D721Med (cell line): ENCODE measurements at places on chromosomes 1 and 21.

- no peak for DNase-seq
These were observed 85.5 kb downstream of the ADAMTS1 start for GRCh38 chr21:26759731-26760130.

- DNase-seq, result no peak
These were observed 5.2 kb downstream of the RCSD1 start for GRCh38 chr1:167635156-167635648.

GRCh38 chr21:43762303-43763128 is 13.6 kb downstream of the CSTB start:
- no peak for DNase-seq

GRCh38 chr1:151964510-151964909 is 29.1 kb downstream of the S100A10 start:
- no peak for DNase-seq

DNA sequence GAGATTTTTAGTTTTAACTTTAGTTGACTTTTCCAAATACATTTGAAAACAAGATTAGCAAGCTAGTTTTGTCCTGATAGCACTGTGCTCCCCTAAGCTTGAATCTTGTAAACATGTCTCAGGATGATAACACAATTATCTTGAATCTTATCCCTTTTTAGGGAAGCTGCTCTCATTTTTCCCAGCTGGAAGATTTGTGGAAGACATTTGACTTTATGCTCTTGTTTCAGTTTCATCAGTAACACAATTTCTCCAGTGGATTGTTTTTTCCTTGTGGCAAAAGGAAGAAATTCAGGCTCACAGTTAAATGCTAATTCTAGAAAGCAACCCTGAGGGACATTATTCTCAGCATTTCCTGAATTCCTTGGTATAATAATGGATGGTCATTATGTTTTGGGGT is 88.8 kb downstream of the CDC7 start:
- no peak for DNase-seq

GRCh38 chr1:85195703-85196102 is 5.1 kb downstream of the SYDE2 start:
- DNase-seq, result no peak

DNA sequence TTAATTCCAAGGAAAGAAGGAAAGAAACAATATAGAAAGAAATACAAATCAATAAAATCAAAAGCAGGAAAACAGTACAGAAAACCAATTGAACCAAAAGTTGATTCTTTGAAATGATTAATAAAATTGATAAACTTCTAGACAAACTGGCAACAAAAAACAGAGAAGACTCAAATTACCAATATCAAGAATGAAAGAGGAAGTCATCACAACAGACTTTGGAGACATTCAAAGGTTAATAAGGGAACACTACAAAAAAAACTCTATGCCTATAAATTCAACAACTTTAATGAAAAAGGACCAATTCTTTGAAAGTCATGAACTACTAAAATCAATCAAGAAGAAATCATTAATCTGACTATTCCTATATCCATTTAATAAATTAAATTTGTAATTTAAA is 329.3 kb upstream of the NR5A2 start:
- no peak for DNase-seq

DNA sequence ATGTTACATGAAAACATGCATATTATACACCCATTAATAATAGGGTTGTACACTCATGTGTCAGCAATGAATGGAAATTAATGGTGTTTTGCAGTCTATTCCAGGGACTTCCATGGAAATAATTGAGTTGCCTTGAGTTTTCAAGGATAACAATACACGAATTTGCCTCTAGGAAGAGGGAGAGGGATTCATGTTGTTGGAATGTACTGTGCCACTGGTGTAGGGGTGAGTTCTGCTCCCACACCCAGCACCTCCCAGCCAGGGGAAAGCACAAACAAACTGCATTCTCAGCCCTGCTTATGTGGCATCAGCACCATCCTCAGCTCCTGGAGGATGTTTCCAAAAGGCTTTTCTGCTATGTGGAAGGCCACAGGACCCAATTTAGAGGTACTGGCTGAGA is 57.8 kb downstream of the BCAR3 start:
- DNase-seq, result no peak

GRCh38 chr1:78360584-78360983 is 130.2 kb upstream of the PTGFR start:
- no peak for DNase-seq

DNA sequence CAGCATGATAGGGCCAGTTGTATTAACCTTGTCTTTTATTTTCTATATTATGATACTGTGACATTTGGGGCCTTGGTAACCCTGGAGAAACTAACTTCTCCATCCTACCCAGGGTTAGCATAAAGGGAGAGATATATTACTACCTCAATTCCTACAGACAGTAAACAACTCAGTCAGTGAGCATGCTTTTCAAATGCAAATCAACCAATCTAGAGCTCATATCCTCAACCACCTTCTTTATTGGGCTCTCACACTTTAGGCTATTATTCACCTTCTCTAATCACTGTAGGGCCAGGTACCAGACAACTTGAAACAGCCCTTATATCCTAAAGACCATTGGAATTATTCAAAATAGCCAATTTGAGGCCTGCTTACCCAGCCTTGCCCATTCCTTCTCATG is 477.6 kb downstream of the PTPRC start:
- no peak for DNase-seq

DNA sequence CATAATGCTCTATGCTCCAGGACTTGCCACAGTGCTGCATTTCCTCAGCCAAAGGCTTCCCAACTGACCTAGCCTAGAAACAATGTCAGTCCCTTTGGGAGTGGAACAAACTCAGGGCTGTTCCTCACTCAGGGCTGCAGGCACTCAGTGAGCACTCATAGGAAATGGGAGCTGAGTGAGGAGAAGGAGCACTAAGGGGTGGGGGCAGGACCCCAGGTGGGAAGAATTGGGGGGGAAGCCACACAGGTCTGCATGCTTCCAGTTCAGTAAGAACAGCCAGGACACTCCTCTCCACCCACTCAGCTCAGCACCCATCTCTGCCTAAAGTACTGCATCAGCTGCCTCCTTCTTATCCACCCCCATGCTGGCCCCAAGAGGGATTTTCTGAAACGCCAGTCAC is 7.3 kb upstream of the SLC5A9 start:
- DNase-seq, result no peak

- no peak for DNase-seq
These were observed 92.5 kb upstream of the IRF2BP2 start for GRCh38 chr1:234702342-234703000.

GRCh38 chr1:218754477-218754876 is 409.3 kb downstream of the TGFB2 start:
- DNase-seq, result no peak

DNA sequence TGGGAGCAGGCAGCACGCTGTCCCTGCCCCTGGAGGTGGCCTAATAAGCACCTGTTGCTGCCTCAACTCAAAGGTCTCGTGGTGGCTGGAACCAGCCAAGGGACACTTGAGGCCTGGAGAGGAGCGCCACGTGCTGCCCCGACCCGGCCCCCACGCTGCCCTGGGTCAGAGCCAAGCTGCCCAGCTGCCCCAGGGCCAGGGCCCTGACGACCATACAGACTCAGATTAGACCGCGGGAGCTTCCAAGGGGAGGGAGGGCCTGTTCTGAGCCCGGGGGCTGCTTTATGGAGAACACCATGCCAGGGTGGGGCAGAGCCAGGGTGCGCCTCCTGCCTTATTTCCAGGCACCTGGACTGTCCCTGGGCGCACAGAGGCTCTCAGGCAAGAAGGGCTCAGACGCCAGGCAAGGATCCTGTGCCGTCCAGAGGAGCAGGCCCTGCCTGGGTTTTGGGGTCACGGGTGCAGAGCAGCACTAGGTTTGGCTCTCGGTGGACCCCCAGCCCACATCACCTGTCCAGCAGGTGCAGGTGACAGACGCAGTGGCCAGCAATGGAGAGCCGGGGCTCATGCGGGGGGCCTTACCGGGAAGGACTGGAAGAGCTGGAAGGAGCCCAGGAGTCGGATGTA is 18.6 kb downstream of the KRTAP10-1 start:
- DNase-seq, result no peak

DNA sequence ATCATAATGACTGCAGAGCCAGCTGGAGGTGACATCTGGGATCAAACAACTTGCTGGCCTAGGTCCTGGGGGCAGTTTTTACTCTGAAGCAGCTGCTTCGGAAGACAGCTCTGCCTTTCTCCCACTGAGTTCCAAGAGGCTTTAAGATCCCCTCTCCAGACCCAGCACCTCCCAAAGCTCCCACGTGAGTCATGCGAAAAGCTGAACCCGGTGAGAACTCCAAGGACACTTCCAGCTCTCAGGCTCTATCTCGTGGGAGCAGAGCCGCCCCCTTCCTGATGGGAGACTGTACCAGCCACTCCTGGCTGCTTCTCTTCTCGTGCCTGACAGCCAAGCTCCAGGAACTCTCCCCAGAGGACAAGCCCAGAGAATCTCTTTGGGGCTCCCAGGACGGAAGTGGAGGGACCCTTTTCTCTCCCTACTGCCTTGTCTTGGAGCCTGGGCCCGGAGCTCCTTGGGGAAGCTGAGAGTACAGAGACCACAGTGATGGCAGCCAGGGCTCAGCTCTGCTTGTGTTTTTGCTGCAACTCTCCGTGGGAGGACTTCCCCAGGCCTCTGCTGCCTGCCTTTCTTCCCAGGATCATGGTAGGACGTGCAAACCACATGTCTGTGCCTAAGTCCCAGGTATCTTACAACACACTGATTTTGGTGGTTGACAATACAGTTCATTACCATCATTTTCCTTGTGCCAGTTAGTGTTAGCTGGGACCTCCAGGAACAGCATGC is 40.6 kb downstream of the STUM start:
- DNase-seq, result no peak

GRCh38 chr1:157278383-157279137 is 140.4 kb upstream of the ETV3 start:
- DNase-seq, result no peak

DNA sequence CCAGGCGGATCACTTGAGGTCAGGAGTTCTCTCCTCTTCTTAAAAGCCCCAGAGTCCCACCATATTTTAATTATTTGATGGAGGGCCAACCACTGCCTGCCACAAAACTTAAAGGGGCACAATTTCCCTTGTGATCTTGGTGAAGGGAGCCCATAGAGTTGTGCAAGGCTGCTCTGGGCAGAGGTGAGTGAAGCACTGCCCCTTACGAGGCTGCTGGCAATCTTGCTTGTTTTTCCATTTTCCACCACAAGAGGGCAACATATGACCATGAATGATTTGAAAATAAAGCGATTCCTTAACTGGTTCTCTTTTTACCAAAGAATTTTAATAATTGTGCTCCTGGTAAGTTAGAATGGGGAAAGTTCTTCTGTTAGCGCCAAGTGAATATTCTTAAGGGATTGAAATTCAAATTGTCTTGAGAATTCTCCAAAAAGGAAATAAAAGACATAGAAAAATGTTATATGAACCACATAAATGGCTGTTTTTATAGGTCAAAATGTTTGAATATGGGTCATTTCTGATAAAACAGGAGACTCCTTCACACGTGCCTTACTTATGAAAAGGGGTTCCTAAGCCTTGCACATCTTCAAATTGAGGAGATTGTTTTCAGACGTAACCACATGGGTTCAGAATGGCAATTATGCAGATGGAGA is 22.7 kb downstream of the PGM1 start:
- no peak for DNase-seq

GRCh38 chr21:25582888-25583287 is 24.4 kb downstream of the MRPL39 start:
- no peak for DNase-seq

- DNase-seq, result no peak
These were observed 9.0 kb upstream of the RPTN start for GRCh38 chr1:152167835-152168534.

DNA sequence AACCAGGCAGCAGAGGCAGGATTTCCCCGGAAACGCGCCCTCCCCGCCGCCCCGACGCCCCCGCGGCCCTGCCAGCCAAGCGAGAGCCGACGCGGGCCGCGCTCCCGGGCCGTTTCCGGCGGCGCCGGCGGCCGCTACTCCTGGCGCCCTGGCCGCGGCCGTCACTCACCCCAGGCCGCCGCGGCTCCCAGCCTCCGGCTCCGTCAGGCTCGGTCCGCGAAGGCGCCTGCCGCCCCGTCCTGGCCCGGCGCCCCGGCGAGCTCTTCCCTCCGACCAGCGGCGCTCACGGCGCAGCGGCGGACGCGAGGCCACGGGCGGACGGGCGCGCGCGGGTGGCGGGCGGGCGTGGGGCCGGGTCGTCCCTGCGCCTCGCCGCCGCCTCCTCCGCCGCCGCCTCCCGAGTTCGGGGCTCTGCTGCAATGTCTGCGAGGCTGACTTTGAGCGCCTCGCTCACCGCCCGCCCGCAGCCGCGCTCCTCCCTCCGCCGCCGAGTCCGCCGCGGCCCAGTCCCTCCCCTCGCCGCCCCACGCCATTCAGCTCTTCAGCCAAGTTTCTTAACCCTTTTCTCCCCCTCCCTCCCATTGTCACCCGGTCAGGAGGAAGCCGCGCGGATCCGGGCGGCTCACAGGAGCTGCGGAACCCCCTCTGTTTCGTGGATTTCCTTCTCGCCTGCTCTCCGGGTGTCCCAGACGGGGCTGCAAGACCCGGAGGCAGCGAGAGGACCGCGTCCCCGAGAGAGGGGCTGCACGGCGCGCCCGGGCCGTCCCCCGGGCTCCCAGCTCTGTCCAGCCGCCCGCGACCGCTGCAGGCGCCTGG is at the start of gene NRIP1:
TSS of gene NRIP1 (minus strand) at position 425 of the 816 bp plus-strand sequence. CDS start 96,808 bp downstream, outside the sequence.
- peak; percentile 33 for DNase-seq

DNA sequence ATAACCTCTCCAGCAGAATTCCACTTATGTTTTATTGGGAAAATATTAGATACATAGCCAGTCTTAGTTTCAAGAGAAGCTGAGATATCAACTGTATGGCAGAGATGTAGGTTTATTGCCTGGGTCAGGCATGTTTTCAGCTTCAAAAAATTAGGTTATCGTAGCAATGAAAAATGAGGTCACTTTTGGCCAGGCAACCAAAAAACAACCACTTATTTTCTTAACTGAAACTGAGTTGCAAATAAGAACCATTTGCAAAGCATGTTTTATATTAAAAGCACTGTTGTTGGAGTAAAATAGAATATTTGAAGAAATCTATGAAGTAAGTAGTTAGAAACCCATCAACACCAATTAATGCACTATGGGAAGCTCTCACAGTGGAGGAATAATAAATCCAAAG is 5.5 kb upstream of the OR6Y1 start:
- no peak for DNase-seq

DNA sequence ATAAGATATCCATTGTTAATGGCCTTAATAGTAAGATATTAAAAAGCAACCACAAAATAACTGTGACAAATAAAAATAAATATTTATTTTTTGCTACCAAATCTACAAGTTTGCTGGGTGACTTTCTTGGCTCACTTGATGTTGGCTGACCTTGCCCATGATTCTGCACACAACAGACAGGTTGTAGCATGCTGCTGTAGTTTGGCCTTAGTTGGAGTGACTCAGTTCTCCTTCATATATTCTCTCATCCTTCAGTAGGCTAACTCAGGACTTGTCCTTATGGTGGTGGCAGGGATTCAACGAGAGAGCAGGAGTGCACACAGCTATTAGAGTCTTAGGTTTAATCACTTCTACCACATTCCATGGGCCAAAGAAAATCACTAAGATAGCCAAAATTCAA is 437.9 kb downstream of the MRPL39 start:
- DNase-seq, result no peak

GRCh38 chr1:245777752-245778151 is 623.0 kb downstream of the KIF26B start:
- no peak for DNase-seq

GRCh38 chr1:153627715-153628626 is at the start of gene S100A1:
S100A1 (plus strand) TSS chr1:153628434; CDS start chr1:153630522, 2,088 bp downstream.
- DNase-seq, result no peak
